ENCODE measurements at places on chromosomes 6 and 20. TPM values are rescaled to one million over a fixed set of nuclear protein-coding genes. Genes with fewer than 3 reads are reported as not detected.

Gene FGD2
- total RNA-seq = 0.25 TPM

Gene NCOA6
- 13.9 TPM for total RNA-seq

Gene PHIP
- 23.5 TPM for total RNA-seq

Gene OR2B6
- total RNA-seq = not detected

DNA sequence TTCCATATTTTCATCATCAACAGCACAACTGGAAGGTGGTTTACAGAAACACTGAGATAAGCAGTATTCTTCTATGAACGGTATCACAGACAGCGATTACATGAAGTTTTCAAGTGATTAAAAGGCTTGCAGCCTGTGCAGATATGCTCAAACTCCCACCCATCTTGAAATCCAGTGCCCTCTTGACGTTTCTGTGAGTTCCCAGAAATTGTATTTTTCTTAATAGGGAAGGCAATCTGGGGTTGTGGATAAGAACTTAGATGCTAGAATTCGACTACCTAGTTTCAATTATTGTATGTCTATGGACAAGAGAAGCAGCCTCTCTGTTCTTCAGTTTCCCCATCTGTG lies 290.3 kb downstream of the ZNF217 start:
- no peak for DNase-seq

DNA sequence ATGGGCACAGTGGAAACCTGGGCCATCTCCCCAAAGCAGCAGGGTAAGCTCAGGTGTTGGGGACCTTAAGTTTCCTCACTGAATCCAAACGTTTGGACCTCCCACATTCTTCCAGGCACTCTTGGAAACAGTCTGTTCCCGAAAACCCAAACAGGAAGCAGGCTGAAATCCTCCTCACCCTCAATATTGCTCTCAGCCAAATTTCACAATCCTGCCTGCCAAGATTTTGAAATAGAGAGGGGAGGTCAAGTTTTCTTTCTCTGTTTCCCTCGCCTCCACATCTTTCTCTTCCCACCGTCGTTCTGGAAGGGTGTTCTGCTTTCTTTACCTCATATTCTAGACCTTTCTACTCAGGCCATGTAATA lies 392.0 kb upstream of the SASH1 start:
- DNase-seq = no peak

GRCh38 chr6:96657344-96657743 lies 94.4 kb downstream of the FHL5 start:
- no peak for DNase-seq

- no peak for DNase-seq
These were observed 121.1 kb downstream of the GMDS start for GRCh38 chr6:2124260-2124709.

DNA sequence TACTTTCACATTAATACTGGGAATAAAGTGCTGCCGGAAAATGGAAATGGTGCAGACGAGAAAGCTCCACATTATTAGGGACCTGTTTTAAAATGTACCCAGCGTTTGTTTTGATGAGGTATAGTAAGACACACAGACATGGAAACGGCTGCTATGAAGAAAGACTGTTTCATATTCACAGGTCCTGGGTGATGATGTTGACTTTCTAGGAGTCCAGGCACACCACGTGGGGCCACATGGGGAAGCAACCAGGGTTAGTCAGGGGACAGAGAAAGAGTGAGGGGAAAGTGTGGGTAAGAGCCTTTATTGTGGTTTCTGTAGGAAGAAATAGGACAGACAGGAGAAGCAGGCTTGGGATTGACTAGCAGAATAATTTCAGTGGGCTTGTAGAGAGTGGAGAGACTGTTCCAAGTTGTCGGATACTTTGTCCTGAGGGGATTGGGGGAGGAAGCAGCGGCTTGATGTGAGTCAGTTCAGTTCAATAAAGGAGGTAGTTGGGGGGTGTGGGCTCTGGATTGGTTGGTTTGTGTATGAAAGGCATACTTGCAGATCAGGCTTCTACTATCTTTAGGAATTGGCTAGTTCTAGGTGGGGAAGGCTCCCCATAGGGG lies 112.0 kb upstream of the MCHR2 start:
- no peak for DNase-seq

DNA sequence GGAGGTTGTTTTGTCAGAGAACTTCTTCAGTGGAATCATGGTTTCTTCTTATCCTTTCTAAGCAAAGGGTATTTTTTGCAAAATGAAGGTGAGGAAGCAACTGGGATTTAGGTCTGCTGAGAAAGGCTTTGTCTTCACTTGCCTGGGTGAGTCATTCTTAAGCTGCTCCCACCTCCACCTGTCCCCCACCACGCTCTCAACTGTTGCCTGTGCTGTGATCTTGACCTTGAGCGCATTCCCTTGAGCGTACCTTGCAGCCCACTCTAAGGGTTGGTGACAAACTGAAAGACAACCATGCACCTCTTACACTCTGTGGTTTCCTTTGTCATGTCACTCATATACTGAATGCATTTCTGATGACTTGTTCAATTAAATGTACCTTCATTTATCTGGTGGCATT lies 641.1 kb downstream of the RNF144B start:
- no peak for DNase-seq

- no peak for DNase-seq
These were observed 323.9 kb downstream of the LAMA2 start for GRCh38 chr6:129206821-129207220.

DNA sequence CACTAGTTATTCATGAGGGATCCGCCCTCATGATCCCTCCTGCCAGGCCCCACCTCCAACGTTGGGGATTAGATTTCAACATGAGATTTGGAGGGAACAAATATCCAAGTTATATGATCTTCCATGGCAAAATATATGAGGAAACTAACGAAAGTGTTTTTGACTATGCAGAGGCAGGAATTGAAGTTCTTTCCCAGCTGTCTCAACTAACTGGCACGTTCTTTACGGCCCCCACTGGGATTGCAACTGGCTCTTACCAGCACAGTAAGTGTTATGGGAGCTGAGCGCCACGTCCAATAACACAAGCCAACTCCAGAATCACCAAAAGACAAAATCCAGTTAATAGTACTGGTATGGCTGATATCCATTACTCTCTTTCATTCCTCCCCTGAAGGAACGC lies 66.6 kb downstream of the ECT2L start:
- no peak for DNase-seq

- no peak for DNase-seq
These were observed 841.4 kb upstream of the MAP3K7 start for GRCh38 chr6:91428296-91428695.

Measured in activated naive CD4-positive, alpha-beta T cell treated with anti-CD3 and anti-CD28 coated beads for 36 hours (primary cell).